ENCODE measurements at places on chromosomes 2 and 18.
A peak's percentile ranks its signal among the peaks of the same experiment; 100 is the strongest.

DNA sequence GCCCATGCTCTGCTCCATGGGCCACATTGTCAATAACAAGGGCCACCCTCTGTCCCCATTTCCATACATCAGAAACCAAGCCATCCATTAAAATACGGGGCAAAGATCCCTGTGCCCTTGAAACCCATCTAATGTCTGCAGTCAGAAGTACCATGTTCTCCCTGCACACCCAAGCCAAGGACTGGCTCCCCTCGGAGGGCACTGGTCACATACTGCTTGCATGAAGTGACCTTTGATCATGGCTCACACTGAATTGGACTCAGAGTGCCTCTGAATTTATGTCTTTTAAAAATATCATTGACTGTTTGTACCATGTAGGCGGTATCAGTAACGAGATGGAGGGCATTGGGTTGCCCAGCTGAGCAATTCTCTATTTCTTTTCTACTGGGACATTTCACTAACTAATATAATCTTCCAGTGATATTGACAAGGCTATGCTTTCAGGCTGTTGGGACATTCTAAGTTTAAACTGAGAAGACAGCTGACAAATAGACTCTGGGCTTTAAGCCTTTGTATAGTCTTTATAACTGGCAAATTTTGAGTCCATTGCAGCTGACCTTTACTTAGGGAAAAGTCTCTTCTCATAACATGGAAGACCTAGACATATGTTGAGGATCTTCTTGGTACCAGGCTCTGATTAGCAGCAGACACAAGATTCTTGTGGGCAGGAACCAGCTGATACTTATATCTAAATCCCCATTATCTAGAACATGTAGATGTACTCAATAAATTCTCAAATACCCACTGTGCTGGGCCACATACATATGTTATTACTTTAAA lies 214.3 kb downstream of the MYCN start:
- no peaks in the 10 kb centered on the region for H3K4me1 ChIP-seq
- no peak overlapping the region for H3K27ac ChIP-seq
- DNase-seq, result no peak

- H3K4me1 ChIP-seq, result peaks cover 6% of the 10 kb centered on the region
- no peak for DNase-seq
- H3K27me3 ChIP-seq, result no peaks in the 10 kb centered on the region
- H3K36me3 ChIP-seq, result peaks cover 38% of the 10 kb centered on the region
Measured at GRCh38 chr2:216235462-216235861, 126.3 kb downstream of the XRCC5 start.

DNA sequence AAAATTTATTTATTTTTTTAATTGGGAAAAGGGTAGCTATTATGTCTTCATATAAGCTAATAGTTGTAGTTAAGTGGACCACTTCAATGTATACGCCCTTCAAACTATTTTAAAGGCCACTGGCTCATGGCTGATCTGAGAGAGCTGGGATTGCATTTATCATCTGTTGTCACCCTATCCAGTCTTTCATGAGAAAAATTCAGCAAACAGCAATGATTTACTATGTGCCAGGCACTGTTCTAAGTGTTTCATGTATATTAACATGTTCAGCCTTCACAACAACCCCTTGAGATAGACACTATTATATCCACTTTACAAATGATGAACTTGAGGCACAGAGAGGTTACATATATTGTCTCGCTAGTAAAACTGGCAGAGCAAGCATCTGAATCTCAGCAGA lies 66.1 kb upstream of the ZNF397 start:
- H3K4me3 ChIP-seq, result no peak overlapping the region
- DNase-seq, result no peak
- H3K4me1 ChIP-seq, result no peaks in the 10 kb centered on the region
- H3K27me3 ChIP-seq, result peaks cover 7% of the 10 kb centered on the region
- H3K36me3 ChIP-seq, result no peaks in the 10 kb centered on the region

DNA sequence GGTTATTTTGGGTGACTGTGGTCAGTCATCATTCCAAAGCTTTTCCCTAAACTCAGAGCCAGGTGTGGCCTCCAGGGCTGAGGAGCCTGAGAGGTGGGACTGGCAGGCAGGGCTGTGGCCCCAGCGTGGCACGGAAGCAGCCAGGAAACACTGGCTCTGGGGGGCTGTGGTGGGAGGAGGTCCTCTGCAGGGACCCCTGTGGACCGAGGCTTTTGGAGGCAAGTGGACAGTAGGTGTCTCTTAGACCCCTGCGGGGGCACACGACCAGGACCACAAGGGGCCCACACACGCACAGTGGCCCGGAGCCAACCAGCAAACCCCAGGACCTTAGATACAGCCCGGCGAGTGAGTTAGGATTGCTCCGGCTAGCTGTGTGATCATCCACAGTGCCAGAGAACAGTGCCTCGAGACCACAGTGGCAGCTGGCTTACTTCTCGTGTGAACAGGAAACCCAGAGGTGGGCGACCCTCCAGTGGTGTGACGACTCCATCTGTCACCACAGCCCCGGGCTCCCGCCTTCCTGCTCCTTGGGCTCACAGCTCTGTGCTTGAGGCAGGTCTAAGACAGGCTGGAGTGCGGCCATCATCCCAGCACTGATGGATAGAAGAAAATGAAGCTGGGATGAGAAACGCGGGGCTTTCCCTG lies 1.6 kb upstream of the RTP5 start:
- peaks cover 5% of the 10 kb centered on the region for H3K27me3 ChIP-seq
- H3K36me3 ChIP-seq, result peaks cover 14% of the 10 kb centered on the region
- no peak overlapping the region for H3K4me3 ChIP-seq

DNA sequence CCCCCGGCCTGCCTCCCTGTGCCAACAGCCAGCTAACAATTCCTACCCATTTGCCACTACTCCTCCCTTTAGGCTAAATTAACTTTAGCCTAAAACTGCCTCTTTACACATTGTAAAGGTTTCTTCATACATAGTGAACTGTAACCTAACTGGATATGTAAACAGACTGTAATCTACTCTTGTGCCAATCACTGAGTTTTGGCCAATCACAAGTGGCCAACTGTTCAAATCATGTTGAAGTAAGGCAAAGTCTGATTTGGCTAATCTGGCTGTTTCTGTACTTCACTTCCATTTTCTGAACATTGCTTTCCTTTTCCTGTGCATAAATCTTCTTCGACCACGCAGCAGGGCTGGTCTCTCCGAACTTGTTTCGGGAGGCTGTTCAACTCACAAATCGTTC lies 103.6 kb upstream of the LYPD6 start:
- peaks cover 8% of the 10 kb centered on the region for H3K4me1 ChIP-seq
- no peak for DNase-seq
- H3K27me3 ChIP-seq, result peaks cover 2% of the 10 kb centered on the region

DNA sequence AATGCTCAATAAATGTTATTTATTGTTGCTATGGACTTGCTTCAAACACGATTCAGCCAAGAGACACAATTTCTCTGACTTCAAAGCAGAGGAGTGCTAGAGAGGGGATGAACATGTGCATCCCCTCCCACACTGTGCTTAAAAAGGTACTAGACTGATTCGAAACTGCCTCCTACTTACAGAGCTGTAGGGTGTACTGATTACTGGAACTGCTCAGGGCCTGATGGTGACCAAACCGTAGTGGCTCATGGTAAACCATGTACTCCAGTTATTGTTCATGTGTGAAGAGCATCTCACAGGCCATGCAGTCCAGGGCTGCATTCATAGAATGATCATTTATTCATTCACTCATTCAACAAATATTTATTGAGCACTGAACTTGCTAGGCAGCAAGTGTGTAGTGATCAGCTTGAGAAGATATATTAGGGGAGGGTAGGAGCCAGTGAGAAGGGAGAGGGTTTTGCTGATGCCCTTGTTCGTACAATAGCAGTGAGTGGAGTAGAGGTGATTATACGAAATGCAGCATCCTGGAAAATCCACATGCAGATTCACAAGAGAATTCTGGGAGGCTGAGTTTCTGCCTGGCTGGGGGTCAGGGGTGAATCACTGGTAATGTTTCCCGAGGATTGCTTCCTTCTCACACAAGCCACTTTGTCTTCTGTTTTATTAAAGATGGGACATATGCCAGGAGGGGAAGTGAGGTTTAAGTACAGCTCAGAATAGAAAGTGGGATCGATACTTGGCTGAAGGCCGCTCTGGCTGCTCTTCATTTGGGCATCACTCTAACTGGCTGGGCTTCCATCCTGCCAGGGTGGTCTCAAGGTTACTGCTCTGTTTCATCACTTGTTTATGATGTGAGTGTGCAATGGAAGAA lies 245.4 kb downstream of the RAD51AP2 start:
- no peaks in the 10 kb centered on the region for H3K4me1 ChIP-seq
- H3K4me3 ChIP-seq, result no peak overlapping the region
- H3K27me3 ChIP-seq, result 0 out of 2 replicates have a peak, but pooled peaks cover 2% of the 10 kb centered on the region
- 0 out of 2 replicates have a peak, but pooled peaks cover 6% of the 10 kb centered on the region for H3K36me3 ChIP-seq

GRCh38 chr2:68134554-68134953 lies 23.1 kb upstream of the PNO1 start:
- H3K27ac ChIP-seq, result no peak overlapping the region
- H3K4me3 ChIP-seq, result no peak overlapping the region
- no peaks in the 10 kb centered on the region for H3K27me3 ChIP-seq
- peaks cover 4% of the 10 kb centered on the region for H3K36me3 ChIP-seq
- no peaks in the 10 kb centered on the region for H3K4me1 ChIP-seq

DNA sequence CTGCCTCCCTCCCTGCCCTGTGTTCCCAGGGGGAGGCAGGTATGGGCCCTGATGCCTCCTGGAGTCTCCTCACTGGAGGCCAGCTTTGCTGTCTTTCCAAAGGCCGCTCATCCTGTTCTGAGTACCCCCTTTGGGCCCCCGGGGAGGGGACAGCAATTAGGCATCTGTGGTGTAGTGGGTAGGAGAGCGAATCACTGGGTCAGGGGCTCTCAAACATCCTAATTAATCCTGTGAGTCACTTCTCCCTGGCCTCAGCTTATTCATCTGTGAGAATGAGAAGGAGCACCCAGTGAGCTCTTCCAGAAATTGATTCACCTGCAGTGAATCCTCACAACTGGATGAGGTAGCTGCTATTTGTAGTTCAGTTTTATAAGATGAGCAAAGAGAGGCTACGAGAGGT lies 16.4 kb downstream of the TET3 start:
- peaks cover 3% of the 10 kb centered on the region for H3K36me3 ChIP-seq
- peak overlapping the region; percentile 21 for H3K4me3 ChIP-seq
- no peak for DNase-seq
- peaks cover 66% of the 10 kb centered on the region for H3K4me1 ChIP-seq

DNA sequence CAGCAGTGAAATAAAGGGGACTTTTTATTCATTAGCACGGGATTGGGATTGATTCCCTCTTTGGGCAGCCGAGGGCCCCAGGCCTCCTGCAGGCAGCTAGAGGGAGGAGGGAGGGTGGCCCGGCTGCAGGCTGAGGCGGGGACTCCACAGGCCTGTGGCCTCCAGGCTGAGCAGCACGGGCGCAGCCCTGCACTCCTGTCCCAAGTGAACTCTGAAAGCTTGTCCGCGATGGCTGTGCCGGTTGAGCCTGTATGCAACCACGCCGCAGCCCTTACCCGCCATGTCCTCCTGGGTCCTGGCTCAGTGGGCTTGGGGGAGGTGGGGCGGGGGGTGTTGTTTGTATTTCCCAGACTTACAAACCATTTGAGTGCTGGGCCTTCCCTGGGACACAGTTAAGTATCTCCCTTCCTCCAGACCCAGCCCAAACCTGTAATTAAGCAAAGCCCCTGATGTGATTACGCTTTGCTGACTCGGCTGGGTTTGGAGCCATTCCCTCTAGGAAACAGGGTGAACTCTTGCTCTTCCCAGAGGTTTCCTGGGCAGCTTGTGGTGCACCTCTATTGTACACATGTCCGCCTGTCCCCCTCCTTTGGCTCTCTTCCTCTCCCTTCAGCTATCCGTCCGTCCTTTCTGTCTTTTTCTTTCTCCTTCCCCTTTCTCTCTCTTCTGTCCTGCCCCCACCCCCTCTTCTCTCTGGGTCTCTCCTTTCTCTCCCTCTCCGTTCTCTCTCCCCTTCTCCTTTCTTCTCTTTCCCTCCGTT lies 5.3 kb downstream of the GLI2 start:
- H3K36me3 ChIP-seq, result peaks cover 11% of the 10 kb centered on the region
- H3K27ac ChIP-seq, result peak overlapping the region; percentile 83
- no peaks in the 10 kb centered on the region for H3K27me3 ChIP-seq
- peak overlapping the region; percentile 86 for H3K4me3 ChIP-seq
- peaks cover 75% of the 10 kb centered on the region for H3K4me1 ChIP-seq

DNA sequence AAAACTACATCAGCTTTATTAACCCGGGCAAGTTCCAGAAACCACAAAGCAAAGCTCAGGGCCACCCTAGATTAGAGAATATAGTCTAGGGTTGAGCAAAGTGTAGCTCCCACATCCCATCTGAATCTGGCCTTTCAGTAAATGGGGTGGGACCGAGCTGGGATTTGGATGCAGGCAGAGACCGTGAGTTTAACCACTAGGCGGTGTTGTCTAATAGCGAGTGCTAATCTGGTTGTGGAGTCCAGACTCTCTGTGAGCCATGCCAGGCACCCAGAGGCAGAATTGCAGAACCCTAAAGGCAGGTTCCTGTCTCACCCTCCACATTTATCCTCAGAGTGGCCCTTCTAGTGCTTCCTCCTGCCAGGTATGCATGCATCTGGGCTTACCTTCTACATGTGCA lies 435.9 kb downstream of the TSN start:
- H3K27me3 ChIP-seq, result no peaks in the 10 kb centered on the region
- H3K4me1 ChIP-seq, result no peaks in the 10 kb centered on the region
- H3K27ac ChIP-seq, result no peak overlapping the region
- peak; percentile 4 for DNase-seq

- peaks cover 4% of the 10 kb centered on the region for H3K4me1 ChIP-seq
- no peaks in the 10 kb centered on the region for H3K36me3 ChIP-seq
- H3K4me3 ChIP-seq, result no peak overlapping the region
Measured at GRCh38 chr2:217444932-217445331, 557.9 kb downstream of the TNS1 start.

DNA sequence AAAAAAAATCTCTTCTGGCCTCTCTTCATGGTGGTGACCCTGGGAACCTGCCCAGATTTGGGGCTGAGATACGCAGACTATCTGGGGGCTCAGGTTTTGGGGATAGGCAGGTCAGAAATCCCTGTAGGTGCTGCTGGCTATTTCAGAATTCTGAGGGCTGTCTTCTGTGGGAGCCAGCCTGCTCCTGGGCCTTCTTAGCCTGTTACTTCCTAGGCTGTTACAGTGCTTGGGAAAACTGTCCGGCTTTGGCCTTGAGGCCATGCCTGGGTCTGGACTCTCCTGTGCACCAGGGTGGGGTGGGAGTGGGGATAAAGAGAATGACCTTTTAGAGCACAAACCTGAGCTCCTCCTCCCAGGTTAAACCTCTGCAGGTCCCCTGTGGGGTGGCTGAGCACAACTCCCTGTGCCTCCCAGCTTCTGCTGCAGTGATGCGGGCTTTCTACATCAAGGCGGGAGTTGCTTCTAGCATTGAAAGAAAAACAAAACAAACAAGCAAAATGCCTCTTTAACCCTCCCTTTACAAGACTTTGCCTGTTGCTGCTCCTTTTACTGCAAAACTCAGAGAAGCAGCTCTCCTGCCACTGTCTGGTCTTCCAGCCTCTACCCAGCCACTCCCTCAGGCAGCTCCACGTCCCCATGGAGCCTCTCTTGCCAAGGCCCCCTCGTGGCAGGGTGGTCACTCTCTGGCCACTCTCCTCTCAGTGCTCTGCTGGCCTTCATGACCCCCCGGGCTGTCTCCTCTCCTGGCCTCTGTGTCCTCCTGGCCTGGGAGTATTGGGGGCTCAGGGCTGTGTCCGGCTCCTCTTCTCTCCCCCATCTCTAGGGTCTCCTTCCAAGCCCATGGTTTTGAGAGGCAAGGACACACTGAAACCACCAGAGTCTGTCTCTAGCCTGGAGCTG lies 293.0 kb upstream of the HS6ST1 start:
- H3K36me3 ChIP-seq, result no peaks in the 10 kb centered on the region
- no peak for DNase-seq
- no peak overlapping the region for H3K4me3 ChIP-seq
- no peaks in the 10 kb centered on the region for H3K4me1 ChIP-seq
- H3K27ac ChIP-seq, result no peak overlapping the region

All from HFFc6 (cell line).